ENCODE measurements at places on chromosomes 16 and 17.
A peak's percentile ranks its signal among the peaks of the same experiment; 100 is the strongest.

DNA sequence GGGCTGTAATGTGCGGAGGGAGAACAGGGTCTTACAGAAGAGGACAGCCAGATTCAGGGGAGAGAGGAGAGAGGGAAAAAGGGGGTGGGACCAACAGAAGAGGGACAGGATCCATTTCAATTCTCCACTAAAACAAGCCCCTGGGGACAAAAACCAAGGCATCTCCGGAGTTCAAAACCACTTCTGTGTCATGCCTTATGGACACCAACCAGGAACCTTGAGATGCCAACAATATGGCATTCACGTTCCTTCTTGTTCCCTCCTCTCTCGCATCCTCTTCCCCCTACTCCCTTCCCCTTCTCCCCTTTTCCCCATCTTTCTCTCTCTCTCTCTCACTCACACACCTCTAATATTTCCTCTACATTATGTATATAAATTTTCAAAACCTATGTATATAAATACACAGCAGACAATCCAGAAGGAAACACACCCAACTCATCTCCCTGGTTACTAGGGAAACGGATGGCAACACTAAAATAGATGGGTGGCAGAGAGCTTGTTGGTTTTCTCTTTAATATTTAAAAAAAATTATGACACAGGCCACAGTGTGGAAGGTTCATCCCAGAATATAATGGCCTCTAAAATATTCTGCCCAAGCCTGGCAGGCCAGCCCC is 123.1 kb downstream of the SLC39A11 start:
- DNase-seq = no peak

DNA sequence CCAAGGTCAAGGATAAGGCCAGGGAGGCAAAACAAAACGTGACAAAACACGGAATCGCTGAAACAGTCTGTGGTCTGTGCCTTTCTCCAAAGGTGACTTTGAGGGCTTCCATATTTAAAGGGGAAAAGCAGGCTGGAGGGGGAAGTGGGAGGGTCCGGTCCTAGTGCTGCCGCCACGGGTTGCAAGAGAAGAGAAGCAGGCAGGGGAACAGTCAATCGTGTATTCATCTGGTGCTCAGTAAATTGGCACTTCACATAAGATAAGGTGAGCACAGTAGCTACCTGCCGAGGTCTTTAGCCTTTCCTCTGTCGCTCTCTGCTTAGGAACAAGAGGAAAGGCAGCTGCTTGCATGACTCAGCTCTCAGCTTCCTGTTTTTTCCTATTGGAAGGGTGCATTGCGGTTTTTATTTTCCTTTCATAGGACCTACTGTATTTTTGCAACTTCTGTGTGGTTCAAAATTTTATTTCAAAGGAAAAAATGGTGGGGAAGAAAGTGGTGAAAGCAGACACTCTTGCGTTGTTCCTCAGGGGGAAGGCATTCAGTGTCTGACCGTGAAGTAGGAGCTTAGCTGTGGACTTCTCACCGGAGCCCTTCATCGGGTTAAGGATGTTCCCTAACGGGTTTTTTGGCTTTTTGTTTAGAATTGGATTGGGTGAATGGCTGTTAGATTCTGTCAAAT is 7.1 kb upstream of the LGALS3BP start:
- peak; percentile 23 for DNase-seq

DNA sequence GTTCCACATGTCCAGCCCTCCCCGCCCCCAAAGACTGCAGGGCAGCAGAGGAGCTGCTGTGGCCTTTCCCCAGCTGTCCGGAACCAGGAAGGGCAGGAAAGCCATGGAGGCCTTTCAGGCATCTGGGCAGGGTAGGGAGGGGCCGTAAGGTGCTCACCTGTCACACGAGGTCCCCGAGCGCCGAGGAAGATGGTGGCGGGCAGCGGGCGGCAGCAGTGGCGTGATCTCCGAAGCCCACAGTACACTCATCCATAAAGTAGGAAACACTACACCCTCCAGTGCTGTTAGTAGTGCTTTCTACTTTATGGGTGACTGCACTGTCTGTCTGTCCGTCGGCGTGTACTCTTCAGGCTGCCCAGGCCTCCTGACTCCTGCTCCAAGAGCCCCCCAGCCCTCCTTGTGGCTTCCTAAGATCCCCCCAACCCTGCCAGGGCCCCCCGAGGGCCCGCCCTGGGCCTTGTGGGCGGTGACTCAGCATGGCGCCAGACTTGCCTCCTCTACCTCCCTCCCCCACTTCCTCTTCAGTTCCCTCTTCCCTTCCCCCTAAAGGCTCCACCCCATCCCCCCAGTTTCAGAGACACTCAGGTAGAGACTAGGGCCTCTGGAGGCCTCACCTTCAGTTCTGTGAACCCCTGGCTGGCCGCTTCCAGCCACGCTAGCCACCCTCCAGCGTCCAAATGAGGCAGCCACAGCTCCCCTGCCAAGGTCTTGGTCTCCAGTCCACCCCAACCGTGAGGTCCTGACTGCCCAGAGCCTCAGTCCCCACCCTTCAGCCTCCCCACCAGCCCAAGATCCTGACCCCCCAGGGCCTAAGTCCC is 2.6 kb upstream of the TSPOAP1 start:
- no peak for DNase-seq

DNA sequence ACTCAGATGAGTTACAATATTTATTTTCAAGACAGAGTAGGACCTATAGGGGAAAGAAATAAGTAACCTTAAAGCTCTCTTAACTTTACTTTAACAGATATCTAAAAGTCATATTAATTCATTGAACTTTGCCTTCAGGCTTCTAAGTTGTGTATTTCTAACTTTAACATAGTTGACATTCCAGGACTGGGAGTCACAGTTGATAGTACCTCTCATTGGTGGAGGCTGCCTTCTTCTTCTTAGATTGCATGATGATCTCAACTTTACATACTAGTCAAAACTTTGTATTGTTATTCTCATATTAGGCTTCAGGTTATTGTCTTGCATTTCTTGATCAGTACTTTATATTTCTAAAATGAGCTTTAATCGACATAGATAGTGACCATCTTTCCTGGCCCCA is 350.1 kb upstream of the KIF2B start:
- DNase-seq = no peak

GRCh38 chr17:78544881-78545755 is 32.1 kb downstream of the DNAH17 start:
- DNase-seq = no peak

GRCh38 chr17:81518785-81519283 is 6.2 kb upstream of the ACTG1 start:
- no peak for DNase-seq

GRCh38 chr16:1204933-1205332 is 20.1 kb downstream of the TPSG1 start:
- no peak for DNase-seq

GRCh38 chr17:75619506-75620431 is 13.5 kb upstream of the SMIM5 start:
- DNase-seq = peak; percentile 77

DNA sequence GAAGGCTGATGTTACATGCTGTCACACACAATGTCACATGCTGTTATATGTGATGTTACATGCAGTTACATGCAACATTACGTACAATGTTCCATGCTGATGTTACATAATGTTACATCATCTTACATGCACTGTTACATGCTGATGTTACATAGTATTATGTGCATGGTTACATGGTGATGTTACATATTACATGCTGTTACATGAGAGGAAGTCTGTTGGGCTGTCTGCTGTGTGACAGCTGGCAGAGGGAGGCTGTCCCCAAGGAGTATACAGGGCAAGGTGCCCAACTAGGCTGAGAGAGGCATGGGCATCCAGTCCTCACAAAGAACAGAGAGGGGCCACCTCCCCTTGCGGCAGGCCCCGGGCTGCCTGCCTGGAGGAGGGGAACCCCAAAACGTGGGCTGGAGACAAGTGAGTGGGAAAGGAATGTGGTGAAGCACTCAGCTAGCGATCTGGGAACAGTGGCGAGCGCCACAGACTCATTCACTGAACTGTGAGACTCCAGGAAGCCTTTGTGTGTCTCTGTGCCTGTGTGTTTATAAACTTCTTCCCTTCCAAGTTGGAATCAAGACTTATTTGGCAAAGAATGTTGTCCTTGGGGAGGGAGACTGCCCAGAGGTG is 30.6 kb downstream of the TMEM92 start:
- no peak for DNase-seq

DNA sequence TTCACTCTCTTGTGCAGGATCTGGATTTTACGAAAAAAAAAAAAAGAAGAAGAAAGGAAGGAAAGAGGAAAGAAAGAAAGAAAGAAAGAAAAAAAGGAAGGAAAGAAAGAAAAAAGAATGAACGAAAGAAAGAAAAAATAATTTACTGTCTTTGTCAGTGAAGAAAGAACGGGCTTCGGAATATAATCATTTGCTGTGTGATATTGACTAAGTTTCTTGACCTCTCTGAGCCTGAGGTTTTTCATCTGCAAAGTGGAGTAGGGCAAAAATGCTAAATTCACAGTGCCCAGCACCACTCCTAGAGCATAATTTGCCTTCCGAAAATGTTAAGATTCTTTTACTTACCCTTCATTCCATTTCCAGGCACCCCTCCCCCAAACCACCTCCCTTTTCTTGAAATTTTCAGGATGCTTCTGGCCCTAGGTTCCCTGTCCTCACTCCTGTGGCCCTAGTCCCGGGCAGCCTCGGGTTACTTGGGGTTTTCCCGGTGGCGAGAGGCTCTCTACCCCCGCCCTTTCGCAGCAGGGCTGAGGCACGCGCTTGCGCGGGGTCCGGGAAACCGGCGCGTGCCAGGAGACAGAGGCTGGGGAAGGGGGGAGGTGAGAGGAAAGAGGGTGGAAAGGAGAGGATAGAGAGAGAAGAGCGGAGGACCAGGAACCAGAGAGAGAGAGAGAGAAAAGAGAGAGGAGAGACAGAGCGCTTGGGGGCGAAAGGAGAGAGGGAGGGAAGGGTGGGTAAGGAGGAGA is at the start of gene CNTNAP1:
CNTNAP1 (plus strand) TSS at position 556 of the 746 bp plus-strand sequence. CDS start 299 bp downstream, outside the sequence.
- DNase-seq = no peak

DNA sequence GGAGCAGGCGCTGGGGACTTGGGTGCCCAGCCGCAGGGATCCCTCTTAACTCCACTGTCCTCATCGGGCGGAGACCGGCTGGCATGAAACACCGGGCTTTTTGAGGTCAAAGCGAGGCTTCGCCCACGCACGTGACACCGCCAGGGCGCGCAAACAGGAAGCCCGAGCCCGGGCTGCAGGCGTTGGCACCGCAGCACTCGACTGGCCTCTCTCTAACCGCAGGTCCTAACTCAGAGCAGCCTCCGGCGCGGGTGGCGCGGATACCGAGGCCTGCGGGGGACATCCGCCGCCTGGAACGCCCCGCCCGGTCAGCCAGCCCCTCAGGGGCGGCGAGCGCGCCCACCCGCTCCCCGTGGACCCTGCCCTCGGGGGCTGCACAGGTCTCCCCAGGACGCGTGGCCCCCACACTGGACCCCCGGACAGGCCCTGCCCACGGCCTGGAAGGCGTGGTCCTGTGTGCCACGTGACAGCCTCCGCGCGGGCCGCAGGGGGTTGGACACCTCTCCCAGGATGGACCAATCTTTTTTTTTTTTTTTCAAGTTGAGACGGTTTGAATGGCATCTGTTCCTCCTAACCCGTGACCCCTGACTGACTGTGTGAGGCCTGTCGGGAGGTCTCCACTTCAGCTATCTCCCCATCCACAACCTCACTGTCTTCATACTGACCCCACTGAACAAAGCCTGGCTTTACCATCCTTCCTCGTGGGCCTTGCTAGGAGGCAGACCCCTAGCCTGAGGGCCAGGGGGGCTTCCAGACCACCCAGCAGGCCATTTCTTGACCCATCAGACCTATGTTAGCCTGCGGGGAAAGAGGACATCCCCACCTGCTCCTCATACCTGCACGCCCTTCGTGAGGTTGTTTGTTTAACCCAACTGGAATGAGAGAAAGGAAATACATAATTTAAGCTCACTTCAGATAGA is 8.4 kb upstream of the SLC47A2 start:
- no peak for DNase-seq

GRCh38 chr16:1656808-1657617 is 21.1 kb upstream of the JPT2 start:
- DNase-seq = no peak

DNA sequence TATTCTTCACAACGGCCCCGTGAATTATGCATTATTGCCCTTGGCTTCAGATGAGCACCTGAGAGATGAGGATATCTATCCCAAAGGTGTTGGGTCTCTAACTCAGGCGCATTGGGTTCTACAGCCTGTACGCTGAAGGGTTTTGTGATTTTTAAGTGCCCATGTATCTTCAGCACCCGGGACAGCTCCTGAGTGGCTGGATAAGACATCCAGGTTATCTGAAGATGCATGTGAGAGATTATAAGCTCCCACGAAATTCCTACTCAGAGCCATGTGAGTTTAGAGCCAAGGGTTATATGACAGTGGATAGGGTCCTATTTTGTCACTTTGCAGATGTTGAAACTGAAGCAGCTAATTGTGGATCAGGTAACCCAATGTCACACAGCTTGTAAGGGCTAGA is 612.3 kb upstream of the EEF2KMT start:
- peak; percentile 69 for DNase-seq

GRCh38 chr17:81579821-81580321 is 27.7 kb upstream of the FAAP100 start:
- DNase-seq = no peak

- DNase-seq = no peak
Measured at GRCh38 chr17:17388657-17389496, 85.7 kb downstream of the NT5M start.

DNA sequence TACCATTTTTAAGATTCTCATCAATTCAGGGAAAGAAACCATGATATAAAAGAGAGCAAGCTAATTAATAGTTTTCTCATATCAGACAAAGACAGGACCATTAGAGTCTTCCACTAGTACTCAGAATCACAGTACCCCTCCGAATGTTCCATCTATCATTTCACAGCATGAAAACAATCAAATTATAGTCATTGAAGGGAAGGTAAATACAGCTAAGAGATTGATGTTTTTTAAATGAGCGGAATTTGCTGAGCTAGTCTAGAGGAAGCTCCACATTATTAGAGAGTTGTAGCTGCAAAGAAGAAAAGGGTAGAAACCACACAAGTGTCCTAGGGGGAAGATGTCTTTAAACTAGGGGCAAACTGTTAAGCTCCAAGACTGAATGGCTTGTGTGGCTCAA is 808.9 kb downstream of the CDH11 start:
- DNase-seq = no peak

DNA sequence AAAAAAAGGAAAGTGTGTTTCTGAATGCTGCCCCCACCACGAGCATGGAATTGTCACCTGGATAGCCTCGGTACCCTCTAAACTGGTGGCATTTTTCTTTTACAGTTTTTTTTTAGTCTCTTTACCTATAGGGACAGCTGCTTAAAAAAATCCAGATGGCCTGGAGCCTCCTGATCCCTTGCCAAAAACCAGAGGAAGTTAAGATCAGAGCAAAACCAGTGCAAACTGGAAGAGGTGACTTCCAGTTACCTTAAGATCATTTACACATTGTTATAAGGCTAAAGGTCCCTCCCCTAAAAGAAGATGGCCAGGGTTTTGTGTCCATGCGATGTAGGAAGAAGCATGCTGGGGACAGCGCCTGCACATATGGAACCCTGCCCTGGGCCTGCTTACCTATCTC is 3.5 kb downstream of the MEFV start:
- no peak for DNase-seq

GRCh38 chr17:21019976-21020586 is 22.7 kb downstream of the USP22 start:
- DNase-seq = no peak

GRCh38 chr17:36778448-36778847 is 158.8 kb upstream of the LHX1 start:
- DNase-seq = no peak

Data from endothelial cell (in vitro differentiated cells).